ENCODE measurements at places on chromosomes 3 and 15.

DNA sequence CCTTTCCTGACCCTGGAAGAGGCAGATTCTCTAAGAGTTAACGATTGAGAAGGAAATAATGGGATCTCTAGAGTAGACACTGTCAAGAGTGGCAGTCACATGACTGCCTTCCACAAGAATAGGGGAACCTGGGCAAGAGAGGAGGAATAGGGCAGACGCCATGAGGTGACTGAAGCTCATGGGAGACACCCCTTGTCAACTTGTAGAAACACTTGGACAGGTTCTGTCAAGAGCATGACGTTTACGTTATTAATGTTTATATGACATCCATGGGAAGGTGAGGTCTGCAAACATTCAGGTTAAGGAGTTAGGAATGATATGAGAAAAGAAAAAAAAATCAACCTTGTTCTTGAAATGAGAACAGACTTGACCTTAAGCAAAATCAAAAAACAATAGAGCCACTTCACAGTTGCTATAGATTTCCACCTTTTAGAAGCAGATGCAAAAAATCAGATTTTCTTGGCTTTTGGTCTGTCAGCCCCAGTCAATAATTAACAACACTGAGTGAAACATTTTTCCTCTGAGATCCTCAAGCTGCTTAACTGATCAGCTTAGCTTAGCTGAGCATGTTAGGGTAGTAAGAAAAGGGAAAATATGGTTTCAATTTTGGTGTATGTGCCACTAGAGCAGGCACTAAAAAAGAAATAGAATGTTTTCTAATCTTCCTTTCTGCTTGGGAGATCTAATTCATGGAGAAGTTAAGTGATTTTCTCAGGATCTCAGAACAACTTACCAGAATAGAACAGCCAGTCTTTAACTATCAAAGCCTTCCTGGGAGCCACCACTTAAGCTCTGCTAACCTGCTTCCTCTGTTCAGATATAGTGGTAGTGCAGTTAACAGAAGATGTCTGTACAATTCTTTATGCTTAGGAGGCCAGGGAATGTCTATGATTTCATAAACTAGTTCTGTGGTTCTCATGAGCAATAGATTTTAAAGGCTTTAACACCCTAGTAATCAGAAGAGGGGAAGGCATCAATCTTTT, 116.9 kb downstream of the B3GALNT1 start:
- DNase-seq, result no peak

- no peak for DNase-seq
Measured at GRCh38 chr15:56001471-56002078, 8.2 kb upstream of the NEDD4 start.

DNA sequence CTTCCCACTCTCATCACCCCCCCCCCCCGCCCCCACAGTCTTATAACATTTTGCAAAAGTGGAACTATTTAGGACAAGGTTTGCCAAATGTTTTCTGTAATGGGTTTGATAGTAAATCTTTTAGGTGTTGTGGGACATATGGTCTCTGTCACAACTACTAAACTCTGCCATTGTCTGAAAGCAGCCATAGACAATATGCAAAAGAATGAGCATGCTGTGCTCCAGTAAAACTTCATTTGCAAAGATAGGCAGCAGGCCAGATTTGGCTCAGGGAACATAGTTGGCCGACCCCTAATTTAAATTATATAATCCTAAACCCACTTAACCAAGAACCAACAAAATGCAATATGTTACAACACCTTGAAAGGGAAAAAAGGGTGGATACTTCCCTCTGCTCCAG, 46.4 kb downstream of the TIPARP start:
- DNase-seq, result no peak

- DNase-seq, result no peak
Measured at GRCh38 chr15:47987461-47987860, 133.3 kb upstream of the SLC24A5 start.

- no peak for DNase-seq
Measured at GRCh38 chr3:154132777-154133375, 11.7 kb downstream of the ARHGEF26 start.

- DNase-seq, result no peak
Measured at GRCh38 chr15:62975515-62975914, 67.0 kb upstream of the TPM1 start.

- DNase-seq, result no peak
Measured at GRCh38 chr3:55156851-55157650, 229.2 kb upstream of the LRTM1 start.

GRCh38 chr3:61146010-61146890, 105.0 kb downstream of the FHIT start:
- DNase-seq, result no peak

- no peak for DNase-seq
Measured at GRCh38 chr3:64687781-64688604, at the start of gene ADAMTS9. Gene ADAMTS9 (minus strand): TSS chr3:64688000. CDS start chr3:64687657, 343 bp downstream.
